ENCODE measurements at places on chromosomes 11 and 22. TPM values are rescaled to one million over a fixed set of nuclear protein-coding genes. Genes with fewer than 3 reads are reported as not detected.

CLMP gene
- polyA plus RNA-seq, result 38.4 TPM

GRM5 gene
- 0.17 TPM for polyA plus RNA-seq

DNA sequence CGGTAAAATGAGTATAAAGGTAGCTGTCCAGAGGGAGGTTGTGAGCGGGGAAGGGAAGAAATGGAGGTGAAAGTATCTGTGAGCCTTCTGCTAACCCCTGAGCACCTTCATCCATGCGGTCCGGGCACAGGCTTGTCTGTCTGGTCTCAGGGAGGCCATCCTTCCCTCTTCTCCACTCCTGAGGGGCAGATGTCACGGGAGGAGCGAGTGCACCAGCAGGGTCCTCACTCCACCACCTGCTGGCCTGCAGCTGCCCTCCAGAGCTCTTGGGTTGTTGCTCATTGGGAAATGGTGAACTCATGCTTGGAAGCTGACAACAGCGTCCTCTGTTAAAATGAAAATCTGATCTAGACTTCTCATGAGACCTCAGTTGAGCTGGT is 33.8 kb upstream of the WNT11 start:
- no peak for DNase-seq

DNA sequence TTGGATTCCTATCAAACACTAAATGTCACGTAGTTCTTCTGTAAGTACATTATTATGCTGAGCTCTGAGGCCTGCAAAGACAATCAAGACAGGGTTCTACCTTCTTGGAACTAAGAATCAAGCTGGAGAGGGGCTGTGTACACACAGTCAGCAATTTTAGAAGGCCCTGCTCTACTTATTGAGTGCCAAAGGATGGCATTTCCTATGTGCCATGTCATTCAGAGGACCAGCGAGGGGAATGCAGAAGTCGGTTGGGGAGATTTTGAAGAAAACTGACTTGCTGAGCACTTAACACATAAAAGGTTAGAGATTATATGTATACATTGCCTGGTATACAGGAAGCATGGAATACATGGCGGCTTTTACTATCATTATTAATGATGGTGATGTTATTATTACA is 5.3 kb downstream of the SLC37A2 start:
- DNase-seq, result no peak

Measured in right renal cortex interstitium (tissue), 3 donors.